Small intestine (tissue), 16 donors: ENCODE measurements at places on chromosomes 6 and 20. TPM values are rescaled to one million over a fixed set of nuclear protein-coding genes. Genes with fewer than 3 reads are reported as not detected.

DNA sequence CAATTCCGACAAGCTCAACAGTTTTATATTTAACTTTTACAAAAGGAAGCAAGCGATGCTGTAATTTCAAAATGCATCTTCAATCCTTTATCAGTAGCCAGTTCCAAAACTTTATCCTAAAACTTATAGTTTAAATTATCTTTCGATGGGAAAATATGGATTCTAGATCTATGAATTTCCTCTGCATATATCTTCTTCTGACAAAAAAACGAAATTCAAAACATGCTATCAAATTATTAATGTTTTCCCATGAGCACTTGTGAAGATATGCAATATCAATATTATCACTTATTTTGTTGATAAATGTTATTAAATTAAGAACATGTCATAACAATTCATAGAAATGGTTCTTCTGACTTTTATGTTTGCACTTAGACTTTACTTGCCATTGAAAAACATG, 2.3 kb downstream of the NCR2 start:
- no peak overlapping the region for H3K27ac ChIP-seq
- H3K36me3 ChIP-seq, result no peaks in the 10 kb centered on the region
- no peak for DNase-seq
- no peaks in the 10 kb centered on the region for H3K4me1 ChIP-seq

GRCh38 chr6:87690441-87690840, 11.6 kb downstream of the AKIRIN2 start:
- no peak for DNase-seq
- H3K36me3 ChIP-seq, result no peaks in the 10 kb centered on the region
- H3K27ac ChIP-seq, result no peak overlapping the region
- no peak overlapping the region for H3K4me3 ChIP-seq

- H3K36me3 ChIP-seq, result no peaks in the 10 kb centered on the region
- H3K4me1 ChIP-seq, result no peaks in the 10 kb centered on the region
- H3K27ac ChIP-seq, result no peak overlapping the region
These were observed 1.3 kb downstream of the EPHA7 start for GRCh38 chr6:93418033-93418407.

The TAGAP gene
- 1.6 TPM for polyA plus RNA-seq

GRCh38 chr6:64103480-64103879, 467.9 kb downstream of the PHF3 start:
- no peak overlapping the region for H3K27ac ChIP-seq
- no peaks in the 10 kb centered on the region for H3K36me3 ChIP-seq
- no peaks in the 10 kb centered on the region for H3K27me3 ChIP-seq
- no peaks in the 10 kb centered on the region for H3K4me1 ChIP-seq
- no peak for DNase-seq

DNA sequence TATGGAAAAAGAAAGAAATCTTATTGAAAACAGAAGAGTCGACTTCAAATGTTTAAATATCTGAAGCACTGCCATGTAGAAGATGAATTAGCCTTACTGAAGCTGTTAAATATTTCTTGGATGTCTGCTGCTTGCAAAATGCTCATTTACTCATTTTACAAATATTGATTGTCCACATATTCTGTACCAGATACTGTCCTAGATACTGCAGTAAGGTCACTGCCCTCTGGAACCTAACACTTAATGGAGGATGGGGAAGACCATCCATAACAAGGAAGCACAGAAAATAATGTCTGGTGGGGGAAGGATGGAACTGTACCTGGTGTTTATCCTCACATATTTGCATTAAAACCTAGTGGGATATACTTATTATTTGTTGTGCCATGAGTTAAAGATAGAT, 99.0 kb downstream of the RCAN2 start:
- H3K27me3 ChIP-seq, result no peaks in the 10 kb centered on the region
- H3K4me3 ChIP-seq, result no peak overlapping the region
- H3K4me1 ChIP-seq, result no peaks in the 10 kb centered on the region
- no peak for DNase-seq

GRCh38 chr6:32583527-32583898, 6.1 kb downstream of the HLA-DRB1 start:
- no peaks in the 10 kb centered on the region for H3K36me3 ChIP-seq
- no peak overlapping the region for H3K27ac ChIP-seq
- H3K27me3 ChIP-seq, result no peaks in the 10 kb centered on the region
- H3K4me3 ChIP-seq, result no peak overlapping the region

The JPH2 gene
- 15.0 TPM for polyA plus RNA-seq

DNA sequence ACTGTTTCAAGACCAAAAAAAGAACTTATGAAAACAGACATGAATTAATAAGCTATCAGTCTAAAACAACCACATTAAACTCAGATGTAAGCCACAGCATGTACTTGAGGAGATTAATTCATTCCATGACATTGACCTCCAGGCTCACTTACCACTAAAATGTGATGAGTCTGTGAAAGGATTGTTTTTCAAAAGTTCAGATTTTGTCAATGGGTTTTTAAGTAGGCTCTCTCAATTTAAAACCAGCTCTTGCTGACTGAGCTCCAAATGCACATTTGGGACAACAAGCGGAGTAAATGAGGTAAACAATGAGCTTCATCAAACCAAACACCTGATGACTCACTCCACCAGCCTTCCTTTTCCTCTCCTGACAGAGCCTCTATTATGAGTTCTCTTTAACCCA, 197.0 kb downstream of the SIM1 start:
- no peaks in the 10 kb centered on the region for H3K4me1 ChIP-seq
- H3K27ac ChIP-seq, result no peak overlapping the region
- H3K4me3 ChIP-seq, result no peak overlapping the region
- H3K27me3 ChIP-seq, result no peaks in the 10 kb centered on the region

GRCh38 chr6:125812394-125813292, 21.9 kb downstream of the NCOA7 start:
- H3K27me3 ChIP-seq, result no peaks in the 10 kb centered on the region
- H3K4me1 ChIP-seq, result peaks cover 17% of the 10 kb centered on the region
- DNase-seq, result peak; percentile 41
- peak overlapping the region; percentile 63 for H3K27ac ChIP-seq
- peaks cover 2% of the 10 kb centered on the region for H3K36me3 ChIP-seq
- H3K4me3 ChIP-seq, result no peak overlapping the region

The TOMM6 gene
- polyA plus RNA-seq, result 216 TPM
